ENCODE measurements at places on chromosomes 11 and 22. TPM values are rescaled to one million over a fixed set of nuclear protein-coding genes. Genes with fewer than 3 reads are reported as not detected.

DNA sequence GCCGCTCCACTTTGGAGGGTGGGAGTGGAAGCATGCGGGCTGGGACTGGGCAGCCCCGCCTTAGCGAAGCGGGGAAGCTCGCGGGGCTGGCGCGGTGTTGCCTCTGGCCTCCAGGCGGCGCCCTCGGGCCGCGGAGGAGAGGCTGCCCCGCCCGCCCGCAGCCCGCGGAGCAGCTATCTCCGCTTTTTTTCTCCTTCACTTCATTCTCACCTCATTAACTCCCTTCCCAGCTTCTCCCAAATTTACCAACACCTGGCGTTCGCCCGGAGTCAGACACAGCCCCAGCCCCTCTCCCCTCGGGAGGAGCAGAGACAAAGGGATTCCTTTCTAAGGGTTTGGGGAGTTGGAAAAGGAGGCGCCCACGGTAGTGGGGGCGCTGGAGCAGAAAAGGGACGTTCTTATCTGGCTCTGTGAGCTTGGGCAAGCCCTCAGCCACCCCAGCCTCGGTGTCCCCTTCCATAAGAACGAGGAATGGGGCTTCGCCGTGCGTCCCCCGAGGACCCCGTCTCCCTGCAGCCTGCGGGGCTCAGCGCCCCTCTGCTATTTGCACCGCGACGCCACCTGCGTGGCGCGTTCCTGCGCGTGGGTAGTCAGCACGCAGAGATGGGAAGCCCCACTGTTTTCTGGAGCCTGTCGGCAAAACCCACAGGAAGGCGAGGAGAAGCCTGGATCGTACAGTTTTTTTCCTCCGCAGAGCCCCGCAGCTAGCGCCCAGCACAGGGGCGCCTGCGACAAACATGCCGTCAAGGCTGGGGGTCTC is 1.5 kb upstream of the WNT11 start:
- H3K27ac ChIP-seq, result no peak overlapping the region
- peaks cover 42% of the 10 kb centered on the region for H3K4me1 ChIP-seq
- DNase-seq, result peak; percentile 51
- peak overlapping the region; percentile 41 for H3K4me3 ChIP-seq

- H3K27me3 ChIP-seq, result peaks cover 7% of the 10 kb centered on the region
- DNase-seq, result no peak
- no peaks in the 10 kb centered on the region for H3K36me3 ChIP-seq
- no peak overlapping the region for H3K4me3 ChIP-seq
- no peak overlapping the region for H3K27ac ChIP-seq
These were observed 263.6 kb downstream of the BRD1 start for GRCh38 chr22:49564054-49564453.

DNA sequence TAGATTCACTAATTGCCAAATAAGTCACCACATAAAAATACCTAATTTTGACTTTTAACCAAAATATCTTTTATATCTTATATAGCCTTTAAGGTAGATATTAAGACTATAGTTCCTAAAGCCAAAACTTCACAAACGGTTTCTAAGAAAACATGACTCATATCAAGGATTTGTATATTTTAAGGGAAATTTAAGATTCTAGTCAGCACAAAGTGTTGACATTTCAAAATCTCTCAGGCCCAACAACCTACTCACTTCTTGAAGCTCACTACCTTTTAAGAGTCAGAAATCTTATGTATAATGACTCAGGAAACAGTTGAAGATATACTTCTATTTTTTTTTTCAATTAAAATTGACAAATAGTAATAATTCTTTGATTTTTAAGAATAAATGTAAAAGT is 221.9 kb downstream of the SBF2 start:
- H3K4me3 ChIP-seq, result no peak overlapping the region
- peaks cover 6% of the 10 kb centered on the region for H3K4me1 ChIP-seq
- H3K36me3 ChIP-seq, result no peaks in the 10 kb centered on the region
- no peak for DNase-seq
- H3K27me3 ChIP-seq, result no peaks in the 10 kb centered on the region

DNA sequence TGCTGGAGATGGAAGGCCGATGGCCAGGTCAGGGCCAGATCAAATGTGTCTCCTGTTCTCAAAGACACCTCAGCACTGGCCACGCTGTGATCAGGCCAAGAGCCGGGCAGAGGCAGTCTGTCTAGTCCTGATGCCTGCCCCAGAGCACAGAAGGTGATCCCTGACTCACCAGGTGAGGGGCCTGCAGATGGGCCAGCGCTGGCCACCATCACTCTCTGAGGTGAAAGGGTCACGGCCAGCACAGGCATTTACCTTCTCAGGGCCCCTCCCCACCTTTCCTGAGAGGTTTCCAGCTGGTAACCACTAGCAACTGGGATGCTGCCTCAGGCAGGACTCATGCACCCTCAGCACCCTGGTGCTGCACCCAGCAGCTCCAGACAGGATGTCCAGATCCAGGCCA is 2.9 kb downstream of the SBF1 start:
- no peak overlapping the region for H3K27ac ChIP-seq
- no peaks in the 10 kb centered on the region for H3K27me3 ChIP-seq
- no peak overlapping the region for H3K4me3 ChIP-seq
- H3K4me1 ChIP-seq, result peaks cover 30% of the 10 kb centered on the region

GRCh38 chr11:63905179-63905578 is 11.8 kb downstream of the RCOR2 start:
- no peak overlapping the region for H3K4me3 ChIP-seq
- DNase-seq, result no peak
- H3K4me1 ChIP-seq, result no peaks in the 10 kb centered on the region
- H3K27me3 ChIP-seq, result no peaks in the 10 kb centered on the region

- no peak overlapping the region for H3K27ac ChIP-seq
- DNase-seq, result no peak
These were observed 74.6 kb downstream of the ADM start for GRCh38 chr11:10379426-10379825.

- no peak for DNase-seq
- no peaks in the 10 kb centered on the region for H3K4me1 ChIP-seq
- no peak overlapping the region for H3K27ac ChIP-seq
- H3K4me3 ChIP-seq, result no peak overlapping the region
These were observed 18.1 kb upstream of the EFCAB6 start for GRCh38 chr22:43829904-43830851.

DNA sequence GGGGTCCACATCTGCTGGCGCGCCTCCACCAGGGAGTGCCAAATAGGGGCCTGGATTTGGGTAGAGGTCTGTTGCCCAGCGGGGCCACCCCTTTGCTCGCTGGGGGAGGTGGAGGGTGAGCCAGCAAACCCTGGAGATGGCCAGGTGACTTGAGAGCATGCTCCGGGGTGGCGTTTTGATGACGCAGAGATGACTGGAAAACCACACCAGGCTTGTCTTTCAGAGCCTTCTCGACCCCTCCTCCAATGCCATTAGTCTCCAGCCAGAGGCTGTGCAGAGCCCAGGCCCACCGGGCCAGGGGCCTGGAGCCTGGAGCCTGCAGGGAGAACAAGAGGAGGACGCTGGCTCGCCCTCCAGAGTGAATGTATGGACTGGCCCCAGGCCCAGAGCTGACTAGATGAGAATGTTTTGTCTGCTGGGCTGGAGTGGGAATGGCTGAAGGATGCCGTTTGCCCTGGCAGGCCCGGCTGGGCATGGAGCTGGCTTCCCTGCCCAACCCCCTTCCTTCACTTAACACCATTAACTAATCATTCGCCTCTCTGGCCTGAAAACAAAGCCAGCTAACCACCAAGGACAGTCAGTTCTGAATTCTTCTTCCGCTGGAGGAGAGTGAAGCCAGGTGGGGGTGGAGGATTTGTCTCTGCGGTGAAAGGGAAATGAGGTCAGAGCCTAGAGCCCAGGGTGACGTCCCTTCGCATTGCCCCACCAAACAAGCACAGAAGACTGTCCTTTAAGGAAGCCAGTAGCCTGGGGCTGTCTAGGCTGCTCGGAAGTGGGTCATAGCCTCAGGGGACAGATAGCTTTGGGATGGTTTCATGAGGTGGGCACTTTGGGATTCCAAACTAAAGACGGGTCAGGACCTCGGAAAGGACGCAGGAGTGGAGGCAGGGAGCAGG is 1.6 kb upstream of the MCAM start:
- peaks cover 16% of the 10 kb centered on the region for H3K4me1 ChIP-seq
- H3K27me3 ChIP-seq, result no peaks in the 10 kb centered on the region
- peaks cover 4% of the 10 kb centered on the region for H3K36me3 ChIP-seq

DNA sequence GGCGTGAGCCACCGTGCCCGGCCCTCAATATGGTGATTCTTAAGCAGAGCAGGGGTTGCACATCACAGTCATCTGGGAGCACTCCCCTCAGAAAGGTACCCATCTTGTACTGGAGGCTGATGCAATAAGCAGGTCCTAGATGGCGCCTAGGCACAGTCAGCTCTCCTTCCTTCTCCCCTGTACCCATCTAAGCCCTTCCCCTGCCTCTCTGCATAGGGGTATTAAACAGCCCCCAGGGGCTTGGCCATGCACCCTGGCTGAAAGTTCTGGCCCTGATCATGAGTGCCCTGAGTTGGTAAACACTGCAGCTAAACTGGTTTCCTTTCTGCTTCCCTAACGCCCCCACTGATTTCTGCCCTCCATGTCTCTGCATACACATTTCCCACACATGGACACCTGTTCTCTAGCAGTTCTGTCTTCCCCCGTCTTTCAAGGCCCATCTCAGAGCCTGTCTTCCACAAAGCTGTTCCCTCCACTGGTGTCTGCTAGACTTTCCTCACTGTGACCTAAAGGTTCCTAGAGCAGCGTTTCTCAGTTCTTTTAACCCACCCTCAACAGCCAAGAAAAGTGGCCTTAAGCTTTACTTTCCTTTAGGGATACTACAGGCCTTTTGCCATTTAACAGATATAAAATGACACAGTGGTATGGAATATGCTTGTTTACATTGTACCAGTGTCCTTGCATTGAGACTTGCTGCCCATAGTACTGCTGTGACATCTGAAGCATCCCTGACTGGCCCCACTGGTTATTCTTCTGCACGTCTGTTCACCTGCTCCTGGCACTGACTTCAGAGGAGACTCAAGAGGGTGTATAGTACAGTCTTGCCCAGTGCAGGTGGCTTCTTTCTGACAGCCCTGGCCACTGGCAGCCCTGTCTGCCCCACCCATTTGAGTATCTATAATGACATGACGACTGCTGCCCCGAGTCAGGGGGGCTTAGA is 15.6 kb downstream of the UBE2L3 start:
- no peak for DNase-seq
- H3K4me3 ChIP-seq, result no peak overlapping the region
- no peak overlapping the region for H3K27ac ChIP-seq

- no peaks in the 10 kb centered on the region for H3K27me3 ChIP-seq
- no peak overlapping the region for H3K4me3 ChIP-seq
- H3K4me1 ChIP-seq, result peaks cover 20% of the 10 kb centered on the region
- H3K27ac ChIP-seq, result no peak overlapping the region
These were observed 39.0 kb upstream of the SUSD2 start for GRCh38 chr22:24142241-24142640.

DNA sequence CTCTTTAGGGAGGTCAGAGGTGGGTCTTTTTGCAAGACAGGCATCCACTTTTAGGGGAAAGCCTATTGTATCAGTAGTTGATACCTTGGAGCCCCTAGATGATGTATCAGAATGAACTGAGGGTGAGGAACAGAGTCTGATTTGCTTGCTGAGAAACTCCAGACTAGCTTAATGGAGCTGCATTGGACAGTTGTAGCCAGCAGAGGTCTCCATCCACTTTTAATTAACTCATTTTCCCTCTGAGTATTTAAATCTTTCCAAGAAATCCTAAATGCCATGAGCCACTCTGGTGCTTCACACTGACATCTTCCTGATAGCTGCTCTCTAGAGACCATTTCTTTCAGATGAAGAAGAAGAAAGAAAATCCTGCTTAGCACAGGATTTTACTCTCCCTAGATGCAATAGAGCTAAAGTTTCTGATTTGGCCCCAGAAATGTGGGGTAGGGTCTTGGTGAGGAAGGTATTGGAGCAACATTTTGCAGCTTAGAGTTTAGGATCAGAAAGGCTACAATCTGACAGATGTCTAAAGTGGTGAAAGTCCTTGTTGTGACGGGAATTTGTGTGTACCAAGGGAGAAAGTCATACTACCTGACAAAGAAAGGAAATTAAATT is 38.0 kb downstream of the EXT2 start:
- no peaks in the 10 kb centered on the region for H3K27me3 ChIP-seq
- no peaks in the 10 kb centered on the region for H3K4me1 ChIP-seq
- H3K36me3 ChIP-seq, result 0 out of 2 replicates have a peak, but pooled peaks cover 1% of the 10 kb centered on the region
- no peak overlapping the region for H3K27ac ChIP-seq
- H3K4me3 ChIP-seq, result no peak overlapping the region

DNA sequence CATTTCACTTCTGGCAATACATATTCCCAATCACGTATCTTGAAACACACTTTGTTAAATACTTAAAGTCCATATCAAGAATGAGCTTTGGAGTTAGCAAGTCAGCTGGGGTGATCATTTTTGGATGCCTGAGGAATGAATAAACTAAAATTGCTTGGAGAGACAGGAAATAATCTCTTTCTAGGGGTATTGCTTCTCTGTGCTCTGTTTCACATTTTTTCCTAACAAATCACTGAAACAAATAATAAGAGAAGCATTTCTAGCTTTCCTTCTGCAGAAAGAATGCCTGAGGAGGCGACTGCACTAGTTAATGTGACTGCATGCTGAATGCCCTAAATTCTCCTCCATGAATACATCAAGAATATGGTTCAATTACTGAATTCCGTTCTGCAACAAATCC is 541.4 kb upstream of the CCDC90B start:
- no peak for DNase-seq
- H3K4me1 ChIP-seq, result no peaks in the 10 kb centered on the region
- H3K27ac ChIP-seq, result no peak overlapping the region
- H3K4me3 ChIP-seq, result no peak overlapping the region
- peaks cover 11% of the 10 kb centered on the region for H3K27me3 ChIP-seq

Gene IGF2
- total RNA-seq, result 17.9 TPM

Gene SCGB1C1
- not detected for total RNA-seq

Gene KCNJ4
- total RNA-seq, result not detected

Gene CHRNA10
- total RNA-seq, result 3.0 TPM

Gene SCGB1A1
- total RNA-seq, result 2.0 TPM

Gene SMIM35
- not detected for total RNA-seq

Gene YWHAH
- 140 TPM for total RNA-seq

Gene PDE3B
- 6.7 TPM for total RNA-seq

Gene OR51G2
- total RNA-seq, result not detected

Gene OR8A1
- not detected for total RNA-seq

Gene RAC2
- 62.0 TPM for total RNA-seq

Gene KCNQ1
- total RNA-seq, result 10.7 TPM

Gene MIAT
- 0.54 TPM for total RNA-seq

Gene KRTAP5-7
- not detected for total RNA-seq

Gene CD3D
- 1.0 TPM for total RNA-seq
